ENCODE measurements at places on chromosomes 2 and 18.

GRCh38 chr2:30078521-30078920 lies 68.3 kb upstream of the YPEL5 start:
- no peak for DNase-seq

DNA sequence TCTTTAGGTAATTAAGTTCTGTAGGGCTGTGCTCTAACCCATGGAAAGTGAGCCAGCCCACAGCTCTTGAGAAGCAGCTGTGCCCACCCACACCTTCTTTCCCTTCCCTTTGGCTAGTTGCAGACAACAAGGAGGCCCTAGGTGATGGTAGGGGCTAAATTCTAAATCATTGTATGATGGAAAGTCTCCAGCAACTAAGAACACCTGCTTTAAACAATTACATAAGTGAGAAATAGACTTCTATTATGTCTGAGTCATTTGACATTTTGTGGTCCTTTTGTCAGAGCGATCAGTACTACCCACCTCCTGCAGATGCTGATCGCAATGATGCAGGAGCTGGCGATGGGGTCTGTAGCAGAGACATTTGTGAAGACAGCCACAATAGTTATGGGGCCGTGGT lies 79.6 kb downstream of the TEX51 start:
- no peak for DNase-seq

- no peak for DNase-seq
These were observed 52.0 kb upstream of the TNP1 start for GRCh38 chr2:216911886-216912285.

GRCh38 chr2:86221066-86221684 lies 21.9 kb downstream of the MRPL35 start:
- no peak for DNase-seq

GRCh38 chr18:67599277-67599676 lies 82.8 kb upstream of the DSEL start:
- DNase-seq = no peak

- DNase-seq = no peak
These were observed 144.0 kb upstream of the SERPINE2 start for GRCh38 chr2:224183086-224183485.

DNA sequence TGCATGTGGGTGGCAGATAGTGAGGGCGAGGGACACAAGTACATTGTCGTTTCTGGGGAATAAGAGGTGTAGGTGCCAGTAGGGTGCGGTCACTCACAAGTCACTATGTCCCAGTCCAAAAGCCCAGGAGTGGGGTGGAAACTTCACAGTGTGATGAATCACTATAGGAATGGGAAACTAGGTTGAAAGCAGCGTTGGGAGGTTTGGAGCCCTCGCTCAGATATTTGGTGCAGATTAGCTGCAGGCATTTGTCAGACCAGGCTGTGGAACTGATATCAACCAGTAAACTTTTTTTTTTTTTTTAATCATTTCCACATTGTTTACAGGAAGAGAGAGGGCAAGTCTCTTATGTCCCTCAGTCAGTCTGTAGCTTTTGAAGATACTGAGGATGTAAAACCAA lies 121.8 kb downstream of the CERS6 start:
- no peak for DNase-seq

GRCh38 chr2:201520201-201520600 lies 68.7 kb downstream of the STRADB start:
- DNase-seq = no peak

GRCh38 chr2:165011199-165011598 lies 55.9 kb upstream of the SLC38A11 start:
- no peak for DNase-seq

- DNase-seq = no peak
These were observed 407.6 kb downstream of the DSEL start for GRCh38 chr18:67108894-67109293.

GRCh38 chr18:77081390-77081778 lies 51.2 kb downstream of the MBP start:
- no peak for DNase-seq

DNA sequence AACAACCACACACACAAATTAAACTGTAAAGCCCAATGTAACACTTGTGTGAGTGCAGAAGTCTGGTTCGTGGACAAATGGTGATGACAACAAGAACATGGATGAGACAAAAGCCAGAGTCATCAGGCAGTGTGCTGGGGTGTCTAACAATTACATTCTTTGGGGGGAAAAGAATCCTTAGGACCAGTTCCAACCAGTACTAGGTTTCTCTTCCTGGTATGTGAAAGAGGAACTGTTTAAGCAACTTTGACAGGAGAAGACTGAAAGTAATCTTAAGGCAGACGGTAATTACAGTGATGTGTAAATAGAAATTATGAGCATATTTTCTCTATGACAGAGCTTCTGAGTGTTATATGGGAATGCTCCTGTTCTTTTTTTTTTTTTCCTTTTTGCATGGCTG lies 133.4 kb downstream of the AFF3 start:
- DNase-seq = no peak

GRCh38 chr2:205768815-205769494 lies 86.7 kb downstream of the NRP2 start:
- no peak for DNase-seq

DNA sequence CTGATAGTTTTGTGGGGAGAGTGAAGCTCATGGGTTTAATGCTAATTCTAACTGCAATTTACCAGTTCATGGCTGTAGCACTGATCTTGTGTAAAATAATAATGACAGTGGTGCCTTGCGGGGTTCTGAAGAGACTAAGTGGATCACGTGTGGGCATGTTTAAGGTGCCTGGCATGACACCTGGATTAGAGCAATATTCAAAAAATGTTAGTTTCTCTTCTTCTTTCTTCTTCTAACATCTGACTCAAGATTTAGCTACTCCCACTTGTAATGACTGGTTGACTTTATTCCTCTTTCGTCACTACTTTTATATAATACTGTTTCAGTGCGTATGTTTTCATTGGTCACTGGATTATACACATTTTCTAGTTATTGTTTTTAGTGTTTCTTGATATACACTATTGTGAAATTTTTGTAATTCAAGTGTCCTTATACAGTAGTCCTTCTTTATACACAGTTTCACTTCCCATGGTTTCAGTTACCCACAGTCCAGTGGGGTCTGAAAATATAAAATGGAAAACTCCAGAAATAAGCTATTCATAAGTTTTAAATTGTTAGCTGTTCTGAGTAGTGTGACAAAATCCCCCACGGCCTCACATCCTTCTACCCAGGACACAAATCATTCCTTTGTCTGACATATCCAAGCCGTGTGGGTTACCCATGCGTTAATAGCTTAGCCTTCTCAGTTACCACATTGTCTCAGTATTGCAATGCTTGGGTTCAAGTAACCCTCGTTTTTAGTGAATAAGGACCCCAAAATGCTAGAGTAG lies 662.2 kb upstream of the CNTNAP5 start:
- DNase-seq = no peak

GRCh38 chr2:133579274-133579673 lies 11.0 kb upstream of the NCKAP5 start:
- no peak for DNase-seq

GRCh38 chr2:68995916-68996315 lies 17.1 kb upstream of the ANTXR1 start:
- no peak for DNase-seq

DNA sequence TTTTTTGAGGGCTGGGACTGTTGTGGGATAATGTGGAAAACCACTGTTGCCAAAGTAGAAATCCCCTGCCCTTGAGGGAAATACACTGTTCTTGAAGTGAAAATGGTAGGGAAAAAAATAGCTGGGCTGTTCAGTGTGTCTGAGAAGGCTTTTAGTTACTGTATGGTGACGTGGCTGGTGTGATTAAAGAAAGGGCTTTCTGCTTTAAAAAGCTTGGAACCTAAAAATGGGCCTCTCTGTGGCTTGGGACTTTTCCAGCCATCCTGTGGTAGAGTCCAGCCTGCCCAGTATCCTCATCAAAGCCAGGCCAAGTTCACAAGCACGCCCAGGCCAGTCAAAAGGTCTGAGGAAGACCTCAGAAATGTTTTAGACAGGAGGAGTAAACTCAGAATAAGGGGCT lies 6.8 kb downstream of the MGAT5 start:
- DNase-seq = no peak

- no peak for DNase-seq
These were observed 155.3 kb downstream of the GFPT1 start for GRCh38 chr2:69231612-69232277.

DNA sequence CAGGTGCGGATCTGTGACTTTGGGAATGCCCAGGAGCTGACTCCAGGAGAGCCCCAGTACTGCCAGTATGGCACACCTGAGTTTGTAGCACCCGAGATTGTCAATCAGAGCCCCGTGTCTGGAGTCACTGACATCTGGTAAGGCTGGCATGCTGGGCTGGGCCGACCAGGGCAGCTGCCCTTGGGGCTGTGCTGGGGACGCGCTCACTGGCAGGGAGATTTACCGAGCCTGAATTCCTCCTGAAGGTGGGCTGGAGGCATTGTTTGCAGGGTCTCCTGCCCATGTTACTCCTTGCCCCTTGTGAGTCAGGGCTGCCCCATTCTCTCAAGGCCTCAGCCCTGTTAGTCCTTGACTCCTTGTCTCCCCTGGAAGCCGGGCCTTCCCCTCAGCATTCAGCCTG lies 18.7 kb upstream of the GMPPA start:
- DNase-seq = no peak

DNA sequence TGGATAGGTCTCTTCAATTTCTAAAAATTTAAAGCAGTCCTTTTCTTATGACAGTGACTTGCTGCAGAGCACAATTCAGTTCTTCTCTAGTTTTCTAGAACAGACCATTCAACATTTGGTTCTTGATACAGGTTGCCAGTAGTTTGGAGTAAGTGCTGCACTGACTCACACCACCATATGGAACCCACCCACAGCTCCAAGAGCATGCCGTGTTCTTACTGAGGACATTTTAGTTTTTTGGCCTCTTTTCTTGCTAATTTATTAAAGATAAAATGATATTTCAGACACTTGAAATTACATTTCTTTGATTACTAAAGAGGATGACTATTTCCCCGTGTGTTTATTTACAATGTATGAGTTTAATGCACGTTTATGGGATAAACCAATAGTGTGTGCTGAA lies 120.0 kb downstream of the COL4A4 start:
- DNase-seq = no peak

DNA sequence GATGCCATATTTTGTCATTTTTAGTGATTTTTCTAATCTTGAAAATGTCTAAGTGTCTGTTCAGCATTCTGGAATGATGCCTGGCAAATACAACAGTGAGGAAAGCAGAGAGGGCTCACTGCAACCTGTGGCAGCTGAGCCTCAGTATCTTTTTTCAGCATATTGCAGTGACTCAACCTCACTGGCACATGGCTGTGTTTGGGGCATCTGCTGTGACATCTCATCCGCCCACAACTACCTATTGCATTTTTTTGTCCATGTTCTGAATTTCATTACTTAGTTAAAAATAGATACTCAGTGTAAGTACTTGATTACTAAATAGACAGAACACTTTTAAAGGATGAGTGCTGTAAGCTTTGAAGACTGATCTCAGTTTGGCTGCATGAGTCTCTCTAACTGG lies 10.7 kb downstream of the BABAM2 start:
- no peak for DNase-seq

GRCh38 chr2:168433527-168433926 lies 22.5 kb upstream of the CERS6 start:
- DNase-seq = no peak

- DNase-seq = no peak
These were observed 46.7 kb upstream of the ACVR1 start for GRCh38 chr2:157922815-157923214.

DNA sequence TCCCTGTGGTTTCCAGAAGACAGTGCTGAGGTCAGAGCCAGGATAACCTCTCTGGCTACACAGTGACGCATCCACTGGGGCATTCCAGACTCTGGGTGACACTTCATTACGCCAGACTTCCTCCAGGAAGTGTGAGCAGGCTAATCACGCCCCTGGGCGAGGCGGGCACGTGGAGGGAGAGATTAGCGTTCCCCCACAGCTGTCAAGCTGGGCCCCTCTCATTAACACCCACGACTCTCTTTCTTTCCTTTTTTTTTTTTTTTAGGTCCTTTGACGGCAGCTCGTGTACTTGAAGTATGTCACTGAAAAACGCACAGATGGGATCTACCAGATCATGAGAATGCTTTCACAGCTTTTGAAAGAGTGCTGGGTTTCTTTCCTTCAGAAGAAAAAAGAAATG lies 274.6 kb downstream of the AFF3 start:
- DNase-seq = no peak
